MV-4-11 (cell line): ENCODE measurements at places on chromosomes 7 and 10.

GRCh38 chr10:117212176-117212575 lies 14.9 kb downstream of the KCNK18 start:
- DNase-seq = no peak

GRCh38 chr10:68428396-68429104 lies 21.5 kb upstream of the RUFY2 start:
- DNase-seq = no peak

DNA sequence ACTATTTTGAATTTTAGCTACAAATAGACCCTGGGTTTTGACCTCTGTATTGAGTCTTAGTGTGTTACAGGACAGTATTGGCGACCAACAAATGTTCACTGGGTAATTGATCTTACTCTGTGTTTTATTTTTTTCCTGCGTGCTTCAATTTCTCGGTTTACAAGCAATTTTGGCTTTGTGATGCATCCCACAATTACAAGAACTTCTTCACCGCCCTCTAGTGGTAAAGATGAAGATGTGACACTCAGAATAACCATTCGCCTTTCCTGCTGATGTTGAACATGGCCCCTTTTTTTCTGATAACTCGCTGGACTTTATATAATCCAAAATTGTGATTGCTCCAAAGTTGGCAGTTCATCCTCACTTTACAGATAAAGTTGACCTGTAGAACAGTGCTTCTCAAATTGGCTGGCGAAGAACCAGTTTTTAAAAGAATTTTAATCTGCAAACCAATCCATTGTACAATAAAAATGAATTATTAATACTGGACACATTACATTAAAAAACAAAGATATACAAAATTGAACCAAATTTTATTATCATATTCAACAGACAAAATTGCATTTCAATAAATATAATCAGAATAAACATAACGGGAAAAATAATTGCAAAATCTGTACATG lies 20.2 kb upstream of the SMC3 start:
- peak; percentile 51 for DNase-seq

DNA sequence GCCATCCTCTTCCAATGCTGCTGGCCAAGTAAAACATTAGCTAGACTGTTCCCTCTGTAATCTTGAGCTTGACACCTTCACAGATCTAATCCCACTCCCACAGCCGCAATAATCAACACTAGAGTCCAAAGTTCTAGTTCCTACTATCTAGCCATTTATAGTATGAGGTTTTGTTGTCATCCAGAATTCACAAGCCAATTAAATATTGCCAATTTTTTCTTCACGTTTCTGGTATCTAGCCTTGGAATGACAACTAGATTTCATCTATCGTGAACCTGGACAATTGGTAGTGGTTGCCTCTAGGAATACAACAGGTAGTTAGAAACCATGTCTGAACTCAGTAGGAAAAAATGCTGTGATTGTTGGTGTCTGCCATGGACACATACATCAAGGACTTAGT lies 10.4 kb downstream of the WASL start:
- DNase-seq = no peak

GRCh38 chr10:58981846-58982245 lies 194.6 kb upstream of the PHYHIPL start:
- no peak for DNase-seq

- peak; percentile 31 for DNase-seq
Observed at GRCh38 chr7:114663502-114663901, 248.9 kb downstream of the FOXP2 start.

- no peak for DNase-seq
Observed at GRCh38 chr10:69742356-69742695, 59.4 kb upstream of the COL13A1 start.

GRCh38 chr10:4543938-4544533 lies 282.0 kb upstream of the AKR1E2 start:
- DNase-seq = no peak

DNA sequence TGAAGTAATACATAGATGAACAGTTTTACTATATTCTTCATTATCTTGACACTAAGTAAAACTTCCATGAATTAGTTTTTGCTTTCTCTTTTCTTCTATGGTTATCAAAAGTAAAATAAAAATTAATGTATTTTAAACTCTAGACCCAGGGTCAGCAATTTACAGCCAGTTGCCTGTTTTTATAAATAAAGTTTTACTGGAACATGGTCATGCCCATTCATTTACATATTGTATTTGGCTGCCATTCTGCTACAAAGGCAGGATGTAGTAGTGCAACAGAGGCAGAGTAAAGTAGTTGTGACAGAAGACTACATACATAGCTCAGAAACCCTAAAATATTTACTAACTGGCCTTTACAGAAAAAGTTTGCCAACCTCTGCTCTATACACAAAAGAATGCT lies 98.8 kb downstream of the CNOT4 start:
- DNase-seq = no peak

DNA sequence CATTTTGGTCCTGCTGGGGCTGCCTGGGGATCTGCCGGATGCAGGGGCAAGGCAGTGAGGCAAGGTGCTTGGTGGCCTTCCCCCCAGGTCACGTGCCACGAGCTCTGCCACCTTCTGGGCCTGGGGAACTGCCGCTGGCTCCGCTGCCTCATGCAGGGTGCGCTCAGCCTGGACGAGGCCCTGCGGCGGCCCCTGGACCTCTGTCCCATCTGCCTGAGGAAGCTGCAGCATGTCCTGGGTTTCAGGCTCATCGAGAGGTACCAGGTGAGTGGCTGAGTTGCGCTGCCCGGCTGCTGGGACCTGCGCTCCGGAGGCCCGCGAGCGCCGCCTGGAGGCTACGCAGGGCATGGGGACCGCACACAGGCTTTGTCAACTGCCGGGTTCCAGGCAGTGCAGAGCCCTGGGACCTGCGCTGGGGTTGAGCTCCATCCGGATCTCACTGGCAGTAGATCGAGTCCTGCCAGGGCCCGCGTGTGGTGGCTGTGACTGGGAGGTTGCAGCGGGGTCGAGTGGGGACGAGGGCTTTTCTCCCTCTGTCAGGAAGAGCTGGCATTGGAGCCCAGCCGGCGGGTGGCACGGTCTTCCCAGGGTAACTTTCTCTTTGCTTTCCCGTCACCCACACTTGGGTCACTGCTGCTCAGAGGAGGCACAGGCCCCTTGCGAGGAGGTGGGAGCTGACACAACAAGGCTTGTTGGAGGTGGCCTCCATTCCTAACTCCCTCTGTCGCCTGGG lies 21.7 kb downstream of the AMZ1 start:
- DNase-seq = peak; percentile 32

DNA sequence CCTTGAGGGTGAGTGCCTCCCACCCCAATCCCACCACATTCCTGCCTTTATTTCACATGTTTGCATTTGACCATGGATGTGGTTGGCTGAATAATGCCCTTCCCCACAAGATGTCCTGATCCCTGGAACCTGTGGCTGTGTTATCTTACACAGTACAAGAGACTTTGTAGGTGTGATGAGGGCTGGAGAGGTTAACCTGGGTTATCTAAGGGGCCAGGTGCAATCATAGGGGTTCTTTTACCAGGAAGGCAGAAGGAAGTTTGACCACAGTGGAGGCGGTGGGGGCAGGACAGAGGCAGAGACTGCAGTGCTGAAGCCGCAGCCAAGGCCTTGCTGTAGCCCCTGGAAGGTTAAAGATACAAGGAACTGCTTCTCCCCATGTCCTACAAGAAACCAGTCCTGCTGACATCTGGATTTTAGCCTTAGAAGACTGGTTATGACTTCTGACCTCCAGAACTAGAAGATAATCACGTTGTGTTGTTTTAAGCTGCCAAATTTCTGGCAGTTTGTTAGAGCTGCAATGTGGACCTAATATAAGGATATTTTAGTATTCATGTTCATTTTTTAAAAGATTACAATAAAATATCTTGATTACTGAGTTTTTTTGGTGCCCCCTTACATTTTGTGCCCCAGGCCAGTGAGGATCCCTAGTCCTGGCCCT lies 136.6 kb downstream of the ARHGAP22 start:
- no peak for DNase-seq

DNA sequence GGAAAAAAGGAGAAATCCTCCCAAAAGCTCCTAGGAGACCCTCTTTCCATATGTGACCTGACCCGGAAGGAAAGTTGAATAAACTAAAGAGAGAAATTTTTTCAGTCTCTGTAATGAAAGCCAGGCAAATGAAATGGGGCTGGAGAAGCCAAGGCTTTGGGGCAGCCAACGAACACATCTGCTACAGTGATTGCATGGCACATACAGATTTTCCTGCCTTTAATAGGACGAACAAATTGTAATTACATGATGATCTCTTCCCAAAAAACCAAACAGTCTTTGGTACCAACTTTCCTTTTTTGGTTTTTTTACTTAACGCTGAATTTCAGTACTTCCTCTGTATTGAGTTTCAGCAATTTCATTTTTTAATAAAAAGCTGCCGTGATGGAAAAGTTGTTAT lies 23.5 kb upstream of the PTN start:
- no peak for DNase-seq

DNA sequence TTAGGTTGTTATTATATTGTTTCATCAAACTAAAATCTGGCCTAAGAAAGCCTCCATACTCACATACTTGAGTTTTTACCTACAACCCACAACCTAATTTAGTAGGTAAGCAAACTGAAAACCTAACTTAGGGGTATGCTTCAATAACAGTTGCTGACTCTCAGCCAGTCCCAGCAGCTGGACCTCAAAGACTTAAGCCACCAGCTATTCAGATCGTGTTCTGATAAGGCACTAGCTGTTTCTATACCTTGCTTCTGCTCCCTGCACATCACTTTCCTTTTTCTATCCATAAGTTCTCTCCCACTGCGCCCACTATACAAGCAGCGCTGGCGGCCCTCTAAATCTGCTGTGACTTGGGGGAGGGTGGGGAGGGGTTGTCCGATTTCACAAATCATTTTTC lies 42.3 kb downstream of the SUGCT start:
- DNase-seq = no peak

- DNase-seq = no peak
Observed at GRCh38 chr7:102439963-102440795, 6.8 kb downstream of the ORAI2 start.

GRCh38 chr7:142438235-142438922 lies 180.5 kb upstream of the PRSS58 start:
- DNase-seq = peak; percentile 87

GRCh38 chr7:109879287-109879828 lies 1211.6 kb upstream of the LRRN3 start:
- DNase-seq = no peak

- DNase-seq = no peak
Observed at GRCh38 chr10:109205929-109206585, 717.3 kb downstream of the XPNPEP1 start.

DNA sequence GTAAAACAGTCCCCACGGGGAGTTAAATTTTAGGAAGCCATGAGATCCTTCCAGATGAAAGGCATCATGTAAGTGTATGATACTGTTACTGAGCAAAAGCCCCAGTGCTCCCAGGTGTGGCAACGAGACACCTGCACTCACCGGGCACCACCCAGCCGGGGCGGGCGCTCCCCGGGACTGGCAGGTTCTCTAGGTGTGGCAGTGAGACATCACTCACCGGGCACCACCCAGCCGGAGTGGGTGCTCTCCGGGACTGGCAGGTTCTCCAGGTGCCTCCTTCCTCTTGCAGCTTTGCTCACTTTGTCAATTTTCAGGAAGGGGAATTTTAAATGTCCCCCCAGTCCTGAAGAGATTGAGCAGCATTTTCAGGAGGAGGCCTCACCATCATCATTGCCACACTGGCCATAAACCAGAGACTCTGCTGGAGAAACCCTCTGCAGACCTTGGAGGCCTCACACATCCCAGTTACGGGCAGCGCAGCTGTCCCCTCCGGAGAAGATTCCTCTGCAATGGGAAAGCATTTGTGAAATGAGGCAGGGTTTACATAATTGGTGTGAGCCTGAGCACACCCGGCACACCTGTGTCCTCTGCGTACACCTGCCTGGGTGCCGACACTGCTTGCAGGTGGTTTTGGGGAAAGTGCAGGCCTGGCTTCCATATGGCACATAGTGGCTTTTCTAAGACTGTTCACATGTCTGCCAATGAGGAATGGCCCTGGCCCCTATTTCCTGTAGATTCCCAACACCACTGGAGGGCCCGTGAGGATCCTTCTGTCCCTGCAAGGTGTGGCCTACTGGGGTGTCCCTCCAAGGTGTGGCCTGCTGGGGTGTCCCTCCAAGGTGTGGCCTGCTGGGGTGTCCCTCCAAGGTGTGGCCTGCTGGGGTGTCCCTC lies 191.4 kb downstream of the EBF3 start:
- no peak for DNase-seq

DNA sequence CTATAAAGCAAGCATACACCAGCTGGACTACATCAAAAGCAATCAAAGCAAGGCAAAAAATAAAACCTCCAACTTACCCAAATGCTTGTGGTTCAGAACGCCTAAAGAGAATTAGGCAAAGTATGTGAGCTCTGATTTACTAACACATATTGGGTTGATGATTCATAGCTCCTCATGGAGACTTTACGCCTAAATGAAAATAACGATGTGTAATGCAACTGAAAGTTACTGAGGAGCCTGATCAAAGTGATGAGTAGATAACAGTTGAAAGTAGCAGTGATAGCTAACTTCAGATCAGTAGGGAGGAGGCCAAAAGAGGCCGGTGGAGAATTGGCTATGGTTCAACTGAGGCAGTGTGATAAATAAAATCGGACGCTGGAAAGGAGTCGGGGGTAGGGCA lies 85.0 kb downstream of the MPP7 start:
- no peak for DNase-seq

DNA sequence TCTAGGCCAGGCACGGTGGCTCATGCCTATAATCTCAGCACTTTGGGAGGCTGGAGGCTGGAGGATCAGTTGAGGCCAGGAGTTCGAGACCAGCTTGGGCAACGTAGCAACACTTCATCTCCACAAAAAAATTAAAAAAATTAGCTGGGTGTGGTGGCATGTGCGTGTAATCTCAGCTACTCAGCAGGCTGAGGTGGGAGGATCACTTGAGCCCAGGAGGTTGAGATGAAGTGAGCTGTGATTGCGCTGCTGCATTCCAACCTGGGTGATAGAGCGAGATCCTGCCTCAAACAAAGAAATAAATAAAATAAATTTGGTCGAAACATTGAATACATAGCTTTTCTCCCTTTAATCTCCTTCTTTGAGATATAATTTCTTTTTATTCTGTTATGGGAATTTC lies 80.6 kb upstream of the ITGB1 start:
- DNase-seq = no peak

DNA sequence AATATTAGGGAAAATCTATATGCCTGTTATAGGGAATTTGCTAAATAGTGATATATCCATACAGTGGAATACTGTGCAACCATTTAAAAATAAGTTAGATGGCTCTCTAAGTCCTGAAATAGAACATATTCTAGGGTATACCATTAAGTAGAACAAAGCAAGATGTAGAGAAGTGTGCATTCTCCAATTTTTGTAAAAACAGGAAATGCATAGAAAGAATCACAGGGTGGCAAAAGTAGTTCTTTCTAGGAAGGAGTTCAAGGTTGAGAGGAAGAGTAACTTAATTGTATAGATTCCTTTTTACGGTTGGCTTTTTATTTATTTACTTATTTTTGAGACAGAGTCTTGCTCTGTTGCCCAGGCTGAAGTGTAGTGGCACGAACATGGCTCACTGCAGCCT lies 43.7 kb downstream of the ADD3 start:
- DNase-seq = no peak
